ENCODE measurements at places on chromosomes 12 and 14. TPM values are rescaled to one million over a fixed set of nuclear protein-coding genes. Genes with fewer than 3 reads are reported as not detected.

DNA sequence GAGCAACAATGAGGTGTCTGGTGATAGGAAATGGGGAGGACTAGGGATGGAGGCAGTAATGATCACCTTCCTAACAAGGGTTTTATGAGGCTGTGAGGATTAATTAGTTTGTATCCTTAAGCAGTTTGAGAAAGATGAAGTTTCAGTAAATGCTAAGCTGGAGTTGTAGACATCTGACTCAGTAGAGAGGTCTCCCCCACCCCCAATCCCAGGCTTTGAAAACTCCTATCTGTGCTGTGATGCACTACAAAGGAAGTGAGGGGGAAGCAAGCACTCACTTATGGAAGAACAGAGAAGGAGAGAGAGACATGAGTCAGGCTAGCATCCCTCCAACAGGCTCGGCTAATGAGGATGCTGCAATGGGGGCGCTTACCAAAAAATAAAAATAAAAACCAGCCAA lies 5.5 kb upstream of the BCL11B start:
- DNase-seq, result no peak

- no peak for DNase-seq
Observed at GRCh38 chr12:122148657-122149056, 25.4 kb downstream of the IL31 start.

DNA sequence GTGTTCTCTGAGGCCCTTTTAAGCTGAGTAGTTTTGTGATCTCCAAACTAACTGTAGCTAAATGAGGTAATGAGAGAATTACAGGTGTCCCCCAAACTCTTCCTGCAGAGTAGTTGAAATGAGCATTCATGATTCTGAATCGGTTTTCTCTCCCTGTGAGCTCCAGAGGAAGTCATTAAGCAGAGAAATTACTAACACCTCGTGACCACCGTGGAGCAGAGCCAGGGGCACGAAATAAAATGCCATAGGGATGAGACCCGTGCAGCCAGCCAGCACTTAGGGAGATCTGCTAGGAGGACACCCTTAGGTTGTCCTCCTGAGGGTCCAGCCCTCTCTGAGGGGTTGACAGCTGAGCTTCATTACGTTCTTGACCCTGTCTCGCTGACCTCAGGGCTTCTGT lies 79.5 kb downstream of the SLC25A47 start:
- no peak for DNase-seq

- no peak for DNase-seq
Observed at GRCh38 chr12:57765003-57765697, 1.7 kb downstream of the CYP27B1 start.

DNA sequence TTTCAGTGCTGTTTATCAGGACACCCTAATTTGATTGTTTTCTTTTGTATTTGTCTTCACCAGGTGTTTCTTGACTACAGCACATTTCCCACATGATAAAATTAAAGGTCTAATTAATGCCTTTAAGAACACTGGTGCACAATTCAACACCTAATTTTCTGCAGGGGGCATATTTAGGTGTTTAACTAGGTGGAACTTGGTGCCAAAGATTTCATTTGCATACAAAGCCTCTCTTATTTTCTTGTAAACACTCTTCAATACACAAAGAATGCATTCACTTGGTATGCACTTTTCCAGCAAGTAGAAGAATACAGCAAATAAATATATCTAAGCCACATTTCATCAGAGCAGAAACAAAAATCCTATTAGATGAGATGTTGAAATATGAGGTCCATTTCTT lies 646.2 kb upstream of the FOXG1 start:
- DNase-seq, result no peak

DNA sequence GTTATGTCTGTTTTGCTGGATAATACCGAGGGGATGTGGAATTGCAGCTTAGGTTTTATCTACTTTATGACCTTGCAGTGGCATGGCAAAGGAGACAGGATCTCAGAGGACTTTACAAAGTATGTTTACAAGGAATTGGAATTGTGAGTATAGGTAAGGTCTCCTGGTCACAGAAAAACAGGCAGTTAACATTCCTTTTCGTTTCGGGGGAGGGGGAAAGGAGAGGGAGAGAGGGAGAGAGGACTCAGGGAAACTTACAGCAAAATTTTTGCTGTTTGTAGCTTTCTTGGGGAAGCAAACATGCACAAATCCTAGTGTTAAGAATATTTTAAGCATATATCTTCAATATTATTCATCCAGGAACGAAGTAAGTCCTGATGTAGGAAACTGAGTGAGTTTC lies 590.5 kb upstream of the LRFN5 start:
- no peak for DNase-seq

GRCh38 chr12:95787274-95787818 lies 3.2 kb downstream of the NTN4 start:
- DNase-seq, result no peak

GRCh38 chr12:44497044-44497443 lies 379.1 kb downstream of the NELL2 start:
- no peak for DNase-seq

GRCh38 chr12:57612711-57613426 lies 1.6 kb downstream of the ARHGEF25 start:
- DNase-seq, result no peak

DNA sequence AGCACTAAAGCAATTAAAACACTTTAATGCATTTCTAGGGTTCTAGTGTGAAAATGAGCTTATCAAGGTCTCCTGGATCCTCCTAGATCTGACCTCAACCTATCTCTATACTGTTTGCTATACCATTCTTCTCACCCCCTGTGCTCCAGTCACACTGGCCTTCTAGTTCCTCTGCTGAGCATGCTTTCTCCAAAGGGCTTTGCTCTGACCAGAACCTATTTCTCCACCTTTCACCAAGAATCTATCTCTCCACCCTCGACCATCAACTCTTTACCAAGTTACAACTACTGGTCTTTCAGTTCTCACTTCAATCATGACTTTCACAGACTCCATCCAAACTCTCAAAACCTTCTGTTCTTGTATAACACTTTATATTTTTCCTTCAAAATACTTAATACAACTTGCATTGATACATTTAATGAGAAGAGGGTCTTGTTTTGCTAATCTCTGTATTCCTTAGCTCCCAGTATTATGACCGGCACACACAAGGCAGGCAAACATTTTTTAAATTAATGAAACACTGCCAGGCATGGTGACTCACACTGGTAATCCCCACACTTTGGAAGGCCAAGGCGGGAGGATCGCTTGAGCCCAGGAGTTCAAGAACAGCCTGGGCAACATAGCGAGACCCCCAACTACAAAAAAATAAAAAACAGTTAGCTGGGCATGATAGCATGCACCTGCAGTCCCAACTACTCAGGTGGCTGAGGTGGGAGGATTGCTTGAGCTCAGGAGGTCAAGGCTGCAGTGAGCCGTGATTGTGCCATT lies 22.8 kb downstream of the PPP1R12A start:
- DNase-seq, result no peak

DNA sequence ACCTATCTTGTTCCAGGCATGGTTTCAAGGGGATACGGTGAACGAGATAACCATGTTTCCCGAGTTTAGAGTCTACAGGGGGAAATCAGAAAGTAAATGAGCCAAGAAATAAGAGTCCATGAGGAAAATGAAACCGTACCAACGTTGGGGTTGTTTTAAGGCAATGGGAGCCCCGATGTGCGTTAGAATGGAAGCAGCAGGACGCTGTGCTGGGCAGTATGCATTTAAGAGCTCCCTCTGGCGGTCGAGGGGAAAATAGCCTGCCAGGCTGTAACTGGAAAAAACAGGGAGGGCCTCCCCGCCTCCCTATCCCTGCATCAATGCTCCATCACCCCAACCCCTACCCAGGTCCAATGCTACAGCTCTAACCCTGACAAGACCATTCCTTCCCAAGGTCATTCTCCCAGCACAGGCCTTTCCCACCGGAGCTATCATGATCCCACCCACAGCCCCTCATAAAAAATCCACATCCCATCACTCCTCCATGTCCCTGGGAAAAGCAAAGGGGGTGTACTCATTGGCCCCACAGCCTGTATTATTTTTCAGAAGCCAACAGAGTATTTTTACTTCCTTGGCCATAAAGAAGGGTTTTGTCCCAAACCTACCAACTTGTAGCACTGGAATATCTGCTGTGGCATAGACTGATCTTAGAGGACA lies 226.3 kb upstream of the NOS1 start:
- DNase-seq, result peak; percentile 10

DNA sequence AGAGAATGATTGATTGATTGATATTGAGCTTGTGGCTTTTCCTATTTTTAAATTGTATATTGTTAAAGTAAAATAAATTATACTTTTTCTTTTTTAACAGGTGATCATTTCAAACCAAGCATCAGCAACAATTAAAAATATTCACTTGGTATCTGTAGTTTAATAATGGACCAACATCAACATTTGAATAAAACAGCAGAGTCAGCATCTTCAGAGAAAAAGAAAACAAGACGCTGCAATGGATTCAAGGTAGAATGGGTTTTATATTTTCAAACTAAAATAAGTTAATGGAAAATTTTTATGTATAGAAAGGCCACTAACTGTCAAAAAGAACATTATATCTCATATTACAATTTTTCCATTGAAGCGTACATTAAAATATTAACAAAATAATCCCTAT lies 5.1 kb downstream of the SLCO1B3 start:
- DNase-seq, result no peak

- DNase-seq, result no peak
Observed at GRCh38 chr14:105313381-105314286, 914 bp upstream of the PACS2 start.

GRCh38 chr12:25932971-25933370 lies 25.5 kb upstream of the RASSF8 start:
- no peak for DNase-seq

GRCh38 chr14:103311171-103311997 lies 22.7 kb upstream of the EIF5 start:
- no peak for DNase-seq

GRCh38 chr14:68864361-68864750 lies 71.5 kb upstream of the ZFP36L1 start:
- no peak for DNase-seq

GRCh38 chr12:115730975-115731541 lies 546.4 kb downstream of the MED13L start:
- DNase-seq, result no peak

The SCNN1A gene
- 0.67 TPM for total RNA-seq

The ZNF891 gene
- 7.3 TPM for total RNA-seq

The ANKRD9 gene
- 2.5 TPM for total RNA-seq

The KITLG gene
- total RNA-seq, result not detected

The OR4E1 gene
- total RNA-seq, result not detected

The PPP1R36 gene
- total RNA-seq, result not detected

The PMCH gene
- total RNA-seq, result not detected

The DLGAP5 gene
- total RNA-seq, result not detected
